ENCODE measurements at places on chromosomes 3 and 15.

DNA sequence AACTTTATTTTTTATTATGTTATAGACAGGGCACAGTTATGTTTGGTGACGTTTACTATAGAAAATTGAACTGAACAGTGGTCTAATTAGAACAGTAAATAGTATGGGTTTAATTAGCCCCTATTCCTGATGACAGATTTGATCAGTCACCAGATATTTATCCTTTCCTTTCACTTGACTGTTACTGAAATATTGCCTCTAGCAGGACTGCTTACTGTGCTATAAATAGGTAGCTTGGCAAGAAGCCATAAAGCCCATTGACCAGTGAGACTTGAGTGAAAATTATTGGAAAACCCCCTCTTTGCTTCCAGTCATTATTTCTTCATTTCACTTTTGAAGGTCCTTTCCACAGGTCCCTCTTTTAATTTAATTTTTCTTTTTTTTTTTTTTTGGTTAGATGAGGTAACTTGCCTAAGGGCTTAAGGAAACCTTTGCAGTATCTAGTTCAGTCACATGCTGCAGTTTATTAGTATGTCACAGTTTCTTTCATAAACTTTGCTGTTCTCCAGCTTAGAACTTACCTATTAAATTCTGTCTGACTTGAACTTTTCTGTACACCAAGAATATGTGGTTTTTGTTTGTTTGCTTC is 115.6 kb downstream of the ADAMTSL3 start:
- DNase-seq = no peak

- DNase-seq = no peak
Measured at GRCh38 chr3:30723211-30723610, 116.8 kb downstream of the TGFBR2 start.

GRCh38 chr3:127096256-127097071 is 96.5 kb upstream of the PRR23E start:
- no peak for DNase-seq

GRCh38 chr15:41695750-41696436 is 35.7 kb downstream of the MGA start:
- DNase-seq = peak; percentile 24

DNA sequence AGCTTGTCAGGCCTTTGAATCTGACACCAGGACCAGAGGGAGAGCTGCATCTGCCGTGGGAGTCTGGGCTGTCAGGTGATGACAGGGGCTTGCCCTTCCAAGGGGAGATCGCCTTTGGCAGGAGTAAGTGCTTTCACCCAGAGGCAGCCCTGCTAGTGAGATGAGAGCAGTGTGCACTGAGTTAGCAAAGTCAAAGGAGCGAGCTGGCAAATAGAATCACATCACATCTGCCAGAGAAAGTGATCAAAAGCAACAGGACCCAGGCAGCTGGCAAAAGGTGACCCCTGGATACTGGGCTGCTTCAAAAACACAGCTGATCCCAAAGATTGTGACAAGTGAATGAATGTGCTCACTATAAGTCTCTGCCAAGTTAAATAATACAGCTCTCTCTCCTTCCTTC is 36.1 kb upstream of the PYDC2 start:
- no peak for DNase-seq

DNA sequence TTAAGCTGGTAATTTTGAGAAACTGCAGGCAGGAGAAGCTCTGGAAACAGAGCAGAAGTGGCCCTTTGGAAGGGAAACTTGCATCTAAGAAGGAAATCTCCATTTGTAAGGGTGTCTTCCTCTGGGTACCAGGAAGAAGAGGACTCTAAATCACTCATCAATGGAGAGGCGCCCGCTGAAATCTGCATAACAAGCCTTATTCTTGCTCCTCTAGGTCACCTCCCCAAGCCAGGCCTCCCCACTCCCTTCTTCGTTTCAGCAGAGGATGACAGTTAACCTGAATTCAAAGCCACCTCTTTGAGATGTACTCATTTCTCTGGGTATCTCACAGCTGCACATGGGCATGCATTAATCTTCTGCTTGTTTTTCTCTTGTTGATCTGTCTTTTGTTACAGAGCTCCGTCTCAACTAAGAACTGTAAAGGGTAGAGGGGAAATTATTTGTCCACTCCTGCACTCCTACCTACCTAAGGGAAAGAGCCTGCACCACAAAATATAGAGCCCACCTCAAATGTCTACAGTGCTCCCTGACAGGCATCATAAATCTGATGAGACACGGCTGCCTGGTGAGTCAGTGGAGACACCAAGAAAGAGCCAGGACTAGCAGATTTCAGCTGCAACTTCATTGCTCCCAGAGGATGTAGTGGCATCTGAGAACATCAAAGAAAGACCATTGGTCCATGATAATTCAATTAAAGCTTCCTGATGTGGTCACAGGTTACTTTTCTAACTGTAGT is 51.5 kb downstream of the GABRB3 start:
- DNase-seq = no peak

DNA sequence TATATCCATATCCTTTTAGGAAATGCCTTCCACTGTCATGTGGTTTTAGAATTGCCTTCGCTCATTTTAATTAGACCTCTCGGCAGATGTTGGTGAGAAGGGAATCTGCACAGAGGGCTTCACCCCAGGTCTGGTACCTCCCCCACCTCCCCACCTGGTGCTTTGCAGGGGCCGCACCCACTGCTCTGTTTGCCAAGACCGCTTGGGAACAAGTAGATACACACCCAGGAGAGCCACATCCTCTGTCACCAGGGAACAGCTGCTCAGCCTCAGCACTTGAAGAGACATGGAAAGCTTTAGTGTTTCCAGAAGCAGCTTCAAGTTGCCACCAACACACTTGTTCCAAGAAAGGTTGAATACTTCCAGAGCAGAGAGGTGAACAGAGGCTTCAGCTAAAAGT is 21.8 kb downstream of the LRRC31 start:
- DNase-seq = no peak

DNA sequence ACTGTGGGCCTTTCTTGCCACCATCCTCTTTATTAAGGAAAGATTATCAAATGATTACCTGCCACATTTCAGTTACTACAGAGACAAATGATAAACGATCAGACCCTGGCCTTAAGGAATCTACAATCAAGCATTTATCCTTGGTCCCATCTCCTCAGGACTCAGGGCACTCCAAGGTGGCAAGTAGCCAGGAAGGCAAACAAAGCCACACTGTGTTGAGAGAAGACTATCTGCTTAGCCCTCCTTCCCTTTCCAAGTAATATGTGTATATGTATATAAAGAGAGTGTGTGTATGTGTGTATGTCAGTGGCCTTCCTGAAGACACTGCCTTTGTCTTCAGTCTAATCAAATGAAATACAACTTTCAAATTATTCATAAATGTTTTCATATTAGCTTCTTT is 490.1 kb upstream of the ATP11B start:
- DNase-seq = no peak

DNA sequence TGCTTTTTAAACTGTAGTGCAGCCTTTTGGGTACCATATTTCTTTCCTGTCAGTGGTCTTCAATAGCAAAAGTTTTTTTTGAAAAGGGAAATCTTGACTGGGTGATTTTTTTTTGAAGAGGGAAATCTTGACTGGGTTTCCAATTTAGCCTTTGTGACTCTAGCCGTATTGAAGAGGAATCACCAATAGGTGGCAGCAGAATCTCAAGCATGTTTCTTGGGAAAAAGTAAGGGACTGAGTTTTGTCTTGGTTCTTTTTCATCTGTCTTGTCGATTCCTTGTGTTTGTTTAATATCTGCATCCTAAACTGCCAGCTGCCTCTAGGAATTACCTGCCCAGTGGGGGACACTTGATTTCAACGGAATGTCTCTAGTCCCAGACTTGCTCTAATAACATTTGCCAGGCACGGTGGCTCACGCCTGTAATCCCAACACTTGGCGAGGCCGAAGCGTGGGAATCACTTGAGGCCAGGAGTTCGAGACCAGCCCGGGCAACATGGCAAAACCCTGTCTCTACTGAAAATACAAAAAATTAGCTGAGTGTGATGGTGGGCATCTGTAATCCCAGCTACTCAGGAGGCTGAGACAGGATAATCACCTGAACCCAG is 89.2 kb downstream of the RBPMS2 start:
- no peak for DNase-seq

- DNase-seq = no peak
Measured at GRCh38 chr15:66868918-66869317, 166.9 kb downstream of the SMAD6 start.

DNA sequence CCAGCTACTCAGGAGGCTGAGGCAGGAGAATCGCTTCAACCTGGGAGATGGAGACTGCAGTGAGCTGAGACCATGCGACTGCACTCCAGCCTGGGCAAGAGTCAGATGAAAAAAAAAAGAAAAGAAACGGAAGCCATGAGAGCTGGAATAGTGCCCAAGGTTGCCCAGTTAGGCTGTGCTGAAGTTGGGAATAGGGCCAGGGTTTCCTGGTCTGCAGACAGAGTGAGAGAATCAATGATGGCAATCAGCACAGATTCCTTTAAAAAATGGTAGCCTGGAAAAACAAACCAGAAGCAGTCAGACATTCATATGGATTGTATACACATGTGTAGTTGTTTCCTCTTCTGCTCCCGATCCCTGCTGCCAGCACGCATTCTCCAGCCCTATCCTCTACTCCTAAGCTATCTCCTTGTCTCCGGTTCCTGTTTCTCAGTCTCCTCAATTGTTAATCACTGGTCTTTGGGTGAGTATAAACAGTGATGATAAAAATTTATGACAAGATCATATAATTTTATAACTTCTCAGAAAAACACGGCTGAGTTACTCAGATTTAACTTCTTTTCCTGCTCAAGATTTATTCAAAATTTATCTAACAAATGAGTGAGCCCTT is 316.2 kb upstream of the UMPS start:
- no peak for DNase-seq

GRCh38 chr15:94584833-94585244 is 353.5 kb downstream of the MCTP2 start:
- DNase-seq = peak; percentile 56

GRCh38 chr15:57589281-57589680 is 2.4 kb upstream of the MYZAP start:
- DNase-seq = no peak

GRCh38 chr3:54714035-54714434 is 213.8 kb downstream of the LRTM1 start:
- no peak for DNase-seq

DNA sequence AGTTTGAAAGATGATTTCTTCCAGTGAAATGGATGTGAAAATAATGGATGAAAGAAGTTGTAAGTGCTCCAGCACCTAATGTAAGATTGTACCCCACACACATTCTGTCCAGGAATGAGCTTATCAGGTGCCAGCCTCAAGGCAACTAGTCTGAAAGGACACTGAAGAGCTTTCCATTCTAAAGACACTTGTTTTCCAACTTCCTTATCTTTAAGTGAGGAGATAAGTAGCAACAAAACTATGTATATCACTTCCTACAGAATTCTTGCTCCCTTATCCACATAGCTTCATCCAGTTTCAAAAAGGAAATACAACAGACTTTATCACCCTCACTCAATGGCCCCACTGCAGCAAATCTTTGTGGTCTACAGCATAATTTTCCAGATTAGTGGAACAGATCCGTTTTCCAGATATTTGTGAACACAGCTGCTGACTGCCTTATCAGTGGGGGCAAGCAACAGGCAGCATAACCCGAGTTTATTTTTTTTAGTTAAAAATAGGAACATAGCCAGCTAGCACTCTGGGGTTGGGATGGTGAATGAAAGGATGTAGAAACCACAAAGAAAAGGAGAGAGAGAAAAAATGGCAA is 60.6 kb downstream of the CD200R1L start:
- DNase-seq = no peak

DNA sequence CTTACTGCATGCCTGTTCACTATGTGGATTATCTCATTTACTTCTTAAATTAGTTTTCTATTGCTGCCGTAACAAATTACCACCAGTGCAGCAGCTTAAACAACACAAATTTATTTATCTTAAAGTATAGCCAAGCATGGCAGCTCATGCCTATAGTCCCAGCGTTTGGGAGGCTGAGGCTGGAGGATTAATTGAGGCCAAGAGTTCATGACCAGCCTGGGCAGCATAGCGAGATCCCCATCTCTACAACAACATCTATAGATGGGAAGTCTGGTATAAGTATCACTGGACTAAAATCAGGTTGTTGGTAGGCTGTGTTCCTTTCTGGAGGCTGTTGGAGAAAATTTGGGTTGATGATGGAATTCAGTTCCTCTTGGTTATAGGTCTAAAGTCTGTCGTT is 5.1 kb downstream of the SLC2A2 start:
- no peak for DNase-seq

- DNase-seq = no peak
Measured at GRCh38 chr15:88036154-88036839, 220.2 kb downstream of the NTRK3 start.

GRCh38 chr3:31957106-31957505 is 24.0 kb downstream of the OSBPL10 start:
- DNase-seq = no peak

- DNase-seq = no peak
Measured at GRCh38 chr3:30162579-30162978, 443.8 kb upstream of the TGFBR2 start.

- DNase-seq = no peak
Measured at GRCh38 chr3:50232303-50232702, 3.7 kb upstream of the GNAI2 start.

DNA sequence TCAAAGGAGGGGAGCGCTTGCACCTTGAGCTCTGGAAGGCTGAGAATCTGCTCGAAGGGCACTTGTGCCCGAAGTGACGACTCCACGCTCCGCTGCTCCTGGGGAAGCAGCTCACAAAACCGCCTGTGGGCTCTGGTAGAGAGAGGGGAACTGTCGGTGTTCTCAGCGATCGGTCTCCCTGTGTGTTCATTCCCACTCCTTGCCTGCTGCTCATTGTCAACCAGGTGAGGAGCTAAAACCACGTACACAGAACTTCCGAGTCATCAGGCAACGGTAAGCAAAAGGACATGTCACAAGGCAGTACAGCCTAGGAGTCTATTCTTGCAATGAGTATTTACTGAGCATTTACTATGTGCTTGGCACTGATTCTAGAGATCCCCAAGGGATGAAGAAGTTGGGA is 1.5 kb downstream of the CIB1 start:
- no peak for DNase-seq

GRCh38 chr15:22951031-22951380 is 29.2 kb downstream of the CYFIP1 start:
- DNase-seq = no peak

- DNase-seq = no peak
Measured at GRCh38 chr3:14528081-14528480, 12.1 kb downstream of the GRIP2 start.

GRCh38 chr15:74802862-74803447 is 9.7 kb upstream of the LMAN1L start:
- no peak for DNase-seq

DNA sequence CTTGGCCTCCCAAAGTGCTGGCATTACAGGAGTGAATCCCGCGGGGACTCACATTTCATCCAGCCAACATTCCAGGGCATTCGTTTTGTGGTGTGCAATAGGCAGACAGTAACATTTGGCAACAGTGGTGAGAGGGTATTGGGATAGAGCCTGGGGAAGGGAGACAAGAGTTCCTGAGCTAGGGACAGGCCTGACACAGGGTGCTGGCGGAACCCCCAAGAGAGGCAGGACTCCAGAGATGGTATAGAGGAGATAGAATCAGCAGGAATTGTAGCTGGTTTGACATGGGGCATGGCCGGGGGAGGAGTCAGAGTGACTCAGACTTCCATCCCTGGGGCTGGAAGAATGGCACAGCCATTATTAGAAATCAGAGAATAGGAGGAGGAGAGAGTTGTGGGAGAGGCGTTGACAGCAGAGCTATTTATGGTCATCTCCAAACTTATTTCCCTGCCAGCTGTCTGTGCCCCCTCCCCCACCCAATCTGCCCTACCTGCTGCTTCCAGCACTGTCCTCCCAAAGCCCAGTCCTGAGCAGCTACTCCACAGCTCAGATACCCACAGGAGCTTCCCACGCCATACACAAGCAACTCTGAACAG is 4.4 kb upstream of the IDH2 start:
- DNase-seq = no peak

- no peak for DNase-seq
Measured at GRCh38 chr15:48748535-48748934, 62.3 kb downstream of the CEP152 start.

All from stimulated activated CD4-positive, alpha-beta T cell treated with anti-CD3 and anti-CD28 coated beads, Interleukin-15, amount 100 ng/mL, for 48 hours (primary cell).